ENCODE measurements at places on chromosomes 3 and 15.

DNA sequence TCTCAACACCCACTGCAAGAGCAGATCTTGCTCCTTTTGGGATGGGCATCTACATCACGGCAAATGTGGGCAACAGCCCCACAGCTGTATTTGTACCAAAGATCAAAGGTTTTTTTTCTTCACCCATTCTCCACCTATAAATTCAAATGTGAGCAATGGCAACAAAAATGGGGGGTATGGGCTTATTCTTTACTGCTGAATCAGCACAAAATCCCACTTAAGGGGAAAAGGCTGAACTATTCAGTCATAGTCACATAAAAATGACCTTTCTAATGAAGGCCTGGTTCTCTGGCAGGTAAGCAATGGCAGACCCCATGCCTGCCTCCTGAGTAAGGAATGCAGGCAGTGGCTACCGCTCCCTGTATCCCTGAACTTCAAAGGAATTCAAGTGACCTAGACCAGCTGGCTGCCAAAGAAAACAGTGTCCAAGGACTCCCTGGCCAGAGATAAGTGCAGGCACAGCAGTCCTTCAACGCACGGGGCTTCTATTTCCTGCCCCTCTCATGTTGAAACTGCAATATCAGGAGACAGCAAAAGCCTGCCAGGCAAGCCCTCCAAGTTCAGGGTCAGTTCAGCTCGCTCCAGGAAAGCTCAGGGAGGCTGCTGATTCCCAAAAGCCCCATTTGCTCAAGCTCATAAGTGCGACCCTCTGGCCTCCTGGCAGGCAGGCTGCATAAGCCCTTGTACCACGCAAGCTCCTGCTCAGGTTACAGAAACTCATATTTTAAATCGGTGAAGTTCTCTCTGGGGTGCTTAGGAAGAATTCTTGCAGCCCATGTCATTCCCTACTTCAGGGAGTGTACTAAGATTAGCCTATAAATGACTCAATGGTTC, 134.1 kb downstream of the PDZRN3 start:
- no peak for DNase-seq
- no peaks in the 10 kb centered on the region for H3K4me1 ChIP-seq
- peaks cover 9% of the 10 kb centered on the region for H3K27me3 ChIP-seq
- H3K4me3 ChIP-seq, result no peak overlapping the region

- no peak overlapping the region for H3K27ac ChIP-seq
- H3K4me3 ChIP-seq, result no peak overlapping the region
- peaks cover 19% of the 10 kb centered on the region for H3K4me1 ChIP-seq
- DNase-seq, result peak; percentile 48
- no peaks in the 10 kb centered on the region for H3K27me3 ChIP-seq
Measured at GRCh38 chr3:16270855-16271254, 5.8 kb downstream of the OXNAD1 start.

DNA sequence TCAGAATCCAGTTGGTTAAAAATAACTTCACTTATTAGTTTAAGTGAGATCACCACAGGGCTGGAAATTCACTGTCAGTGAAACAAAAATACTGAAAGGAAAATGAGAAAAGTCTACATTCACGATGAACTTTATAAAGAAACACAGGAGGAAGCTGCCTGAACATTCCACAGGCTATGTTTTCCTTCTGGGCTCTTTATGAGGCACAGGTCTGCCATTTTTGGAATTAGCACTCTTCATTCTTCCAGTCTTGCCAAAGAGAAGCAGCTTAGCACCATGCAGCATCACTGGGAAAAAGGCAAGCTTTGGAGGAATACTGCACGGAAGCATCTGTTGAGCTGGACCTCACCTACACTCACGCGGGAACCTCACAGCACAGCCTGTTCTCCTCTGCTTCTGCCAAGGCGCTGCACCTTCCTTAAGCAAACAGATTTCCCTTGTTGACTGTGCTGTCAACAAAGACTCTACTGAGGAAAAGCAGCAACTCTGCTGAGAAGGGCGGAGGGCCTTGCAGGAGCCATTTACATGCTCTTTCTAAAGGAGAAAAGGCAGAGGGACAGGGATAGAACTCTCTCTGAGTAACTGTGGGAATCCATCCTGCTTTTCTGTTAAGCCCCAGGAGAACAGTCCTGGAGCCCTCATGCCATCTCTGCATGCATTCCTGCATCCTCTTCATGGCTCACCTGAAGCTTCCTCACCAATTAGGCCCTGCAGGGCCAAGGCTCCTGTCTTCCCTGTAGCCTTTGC, 15.7 kb downstream of the SUSD5 start:
- H3K27me3 ChIP-seq, result peaks cover 7% of the 10 kb centered on the region
- H3K36me3 ChIP-seq, result no peaks in the 10 kb centered on the region
- H3K27ac ChIP-seq, result no peak overlapping the region

DNA sequence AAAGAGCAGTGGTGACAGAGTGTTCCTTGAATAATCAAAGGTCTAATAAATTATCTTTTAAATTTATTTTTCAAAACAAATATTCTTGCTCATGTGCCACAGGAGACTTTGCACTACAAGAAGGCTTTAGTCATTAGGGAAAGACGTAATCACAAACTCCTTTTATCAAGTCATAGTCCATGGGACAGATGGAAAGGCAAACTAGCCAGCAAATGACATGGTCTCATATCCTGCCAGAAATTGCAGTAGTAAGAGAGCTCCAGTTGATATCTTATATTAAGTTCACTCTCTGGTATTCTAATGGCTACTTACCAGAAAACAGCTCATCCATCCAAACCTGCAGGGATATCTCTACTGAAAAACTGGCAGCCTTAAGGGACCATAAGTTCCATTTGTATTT, 225.0 kb upstream of the TP63 start:
- no peak for DNase-seq
- no peaks in the 10 kb centered on the region for H3K36me3 ChIP-seq
- H3K27ac ChIP-seq, result no peak overlapping the region

DNA sequence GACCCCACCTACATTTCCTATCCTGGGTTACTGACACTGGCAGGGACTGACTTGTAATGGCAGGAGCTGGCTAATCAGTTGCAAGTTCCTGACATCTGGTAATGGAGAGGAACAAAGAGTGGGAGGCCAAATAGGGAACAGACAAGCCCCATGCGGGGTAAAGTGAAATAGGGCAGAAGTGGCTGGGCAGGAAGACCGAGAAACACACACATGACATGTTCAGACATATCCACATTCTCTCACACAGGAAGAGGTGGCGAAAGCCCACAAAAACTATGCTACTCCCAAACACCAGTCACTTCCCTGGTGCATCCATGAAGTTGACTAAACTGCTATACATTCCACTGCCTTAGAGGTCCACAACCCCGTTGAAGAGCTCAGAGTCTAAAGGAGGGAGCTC, 394.1 kb upstream of the TBL1XR1 start:
- no peak overlapping the region for H3K4me3 ChIP-seq
- no peaks in the 10 kb centered on the region for H3K27me3 ChIP-seq
- peak; percentile 62 for DNase-seq
- peaks cover 36% of the 10 kb centered on the region for H3K4me1 ChIP-seq

- H3K27me3 ChIP-seq, result no peaks in the 10 kb centered on the region
- no peak overlapping the region for H3K4me3 ChIP-seq
- H3K4me1 ChIP-seq, result peaks cover 4% of the 10 kb centered on the region
Measured at GRCh38 chr3:197706658-197707057, 30.0 kb downstream of the RUBCN start.

- no peaks in the 10 kb centered on the region for H3K4me1 ChIP-seq
- no peak overlapping the region for H3K4me3 ChIP-seq
- no peak overlapping the region for H3K27ac ChIP-seq
- H3K27me3 ChIP-seq, result no peaks in the 10 kb centered on the region
- DNase-seq, result no peak
- H3K36me3 ChIP-seq, result no peaks in the 10 kb centered on the region
Measured at GRCh38 chr3:58792921-58793451, 126.4 kb upstream of the FAM3D start.

DNA sequence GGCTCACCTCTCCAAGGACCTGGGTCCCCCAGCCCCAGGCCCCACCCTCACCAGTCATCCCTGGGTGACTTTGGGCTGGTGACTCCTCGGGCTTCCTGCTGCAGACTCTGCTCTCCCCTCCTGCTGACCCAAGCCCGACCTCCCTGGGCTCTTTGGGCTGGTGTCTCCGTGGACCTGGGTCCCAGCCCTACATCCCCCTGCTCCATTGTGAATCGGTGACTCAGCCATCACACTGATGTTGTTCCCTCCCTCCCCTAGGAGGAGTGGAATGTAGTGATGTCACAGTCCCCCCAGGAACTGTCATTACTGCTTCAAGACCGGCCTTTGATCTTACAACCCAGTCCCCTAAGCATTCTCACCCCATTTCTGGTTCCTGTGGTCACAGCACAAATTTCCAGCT, 83.7 kb downstream of the ADAMTS7 start:
- no peak overlapping the region for H3K27ac ChIP-seq
- peaks cover 7% of the 10 kb centered on the region for H3K4me1 ChIP-seq
- H3K27me3 ChIP-seq, result peaks cover 2% of the 10 kb centered on the region

DNA sequence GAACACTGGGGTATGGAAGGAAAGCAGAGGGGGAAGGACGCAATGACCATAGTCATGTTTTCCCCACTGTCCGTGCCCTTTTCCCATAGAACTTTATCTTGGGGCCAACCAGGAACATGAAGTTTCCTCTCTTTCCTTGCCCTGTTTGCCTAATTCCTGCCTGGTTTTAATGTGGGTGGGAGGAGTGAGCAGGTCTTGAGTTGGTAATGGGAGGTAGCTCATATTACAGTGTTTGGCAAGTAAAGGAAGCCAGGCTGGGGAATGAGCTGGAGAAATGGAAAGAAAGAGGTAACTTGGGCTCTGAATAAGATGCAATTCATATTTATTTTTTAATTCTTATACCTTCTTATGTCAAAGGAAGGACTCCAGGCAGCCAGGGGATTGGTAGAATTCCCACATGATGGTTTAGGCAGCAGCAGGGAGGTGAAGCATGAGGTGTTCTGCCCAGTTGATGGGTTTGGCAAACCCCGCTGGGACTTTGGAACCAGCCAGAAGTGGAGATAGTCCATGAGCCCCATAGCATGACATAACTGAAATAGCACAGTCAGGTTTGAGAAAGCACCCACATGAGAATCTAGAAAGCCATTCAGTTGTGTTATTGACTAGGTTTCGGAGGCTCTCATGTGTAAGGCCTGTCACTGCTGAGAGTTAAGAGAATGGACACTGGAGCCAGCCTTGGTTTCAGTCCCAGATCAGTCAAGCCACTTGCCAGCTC, 60.0 kb downstream of the CCK start:
- H3K36me3 ChIP-seq, result peaks cover 31% of the 10 kb centered on the region
- DNase-seq, result no peak
- no peak overlapping the region for H3K4me3 ChIP-seq

Data from activated CD4-positive, alpha-beta T cell treated with anti-CD3 and anti-CD28 coated beads, Interleukin-2, amount 10 ng/mL, durations not matched to agents 24 days and 14 days (primary cell).